Fibroblast of skin of left biceps (primary cell): ENCODE measurements at places on chromosomes 4 and X.

GRCh38 chr4:55121246-55121645 is 4.1 kb downstream of the KDR start:
- no peak for DNase-seq

GRCh38 chrX:14956813-14957582 is 83.8 kb downstream of the MOSPD2 start:
- no peak for DNase-seq

DNA sequence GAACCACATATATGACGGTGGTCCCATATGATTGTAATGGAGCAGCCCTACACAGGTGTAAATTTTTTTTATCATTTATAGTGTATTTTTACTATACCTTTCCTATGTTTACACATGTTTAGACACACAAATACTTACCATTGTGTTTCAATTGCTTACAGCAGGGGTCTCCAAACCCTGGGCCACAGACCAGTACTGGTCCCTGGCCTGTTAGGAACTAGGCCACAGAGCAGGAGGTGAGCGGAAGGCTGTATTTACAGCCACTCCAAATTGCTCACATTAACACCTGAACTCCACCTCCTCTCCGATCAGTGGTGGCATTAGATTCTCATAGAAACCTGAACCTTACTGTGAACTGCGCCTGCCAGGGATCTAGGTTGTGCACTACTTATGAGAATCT is 201.8 kb upstream of the NDST4 start:
- DNase-seq: no peak

DNA sequence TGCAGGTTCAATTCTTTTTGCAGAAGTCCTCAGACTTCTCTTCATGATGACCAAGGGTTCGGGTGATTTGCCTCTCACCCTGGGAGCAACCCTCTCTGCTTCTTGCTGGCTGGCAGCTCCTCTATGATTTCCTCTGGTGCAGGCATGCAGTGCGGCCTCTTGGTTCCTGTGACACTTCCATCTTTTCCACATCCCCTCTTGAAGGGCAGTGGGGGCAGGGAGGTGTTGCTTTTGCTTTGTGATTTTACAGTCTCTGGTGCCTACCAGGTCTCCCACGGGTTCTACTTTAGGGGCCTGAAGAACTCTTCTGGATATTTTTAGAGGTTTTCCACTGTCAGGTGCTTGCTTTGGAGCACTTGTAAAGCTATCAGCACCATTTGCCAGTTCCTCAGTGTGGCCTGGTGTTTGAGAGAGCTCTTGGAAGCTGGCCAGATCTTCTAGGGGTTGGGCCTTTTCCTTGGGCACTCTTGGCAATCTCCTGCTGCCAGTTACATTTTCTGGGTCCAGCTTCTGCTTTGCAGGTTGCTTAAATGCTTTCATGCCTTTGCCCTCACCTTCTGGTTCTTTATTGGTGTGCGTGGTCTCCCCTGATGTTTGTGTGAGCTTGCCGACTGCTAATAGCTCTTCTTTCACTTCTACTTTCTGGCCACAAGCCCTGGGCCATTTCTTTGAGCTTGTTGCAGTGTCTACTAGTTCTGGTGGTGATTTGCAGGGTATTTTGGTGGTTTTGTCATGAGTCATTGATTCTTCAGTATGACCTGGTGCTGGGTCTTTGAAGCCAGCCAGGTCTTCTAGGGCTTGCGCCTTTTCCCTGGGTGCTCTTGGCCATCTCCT is 11.5 kb upstream of the CHST7 start:
- no peak for DNase-seq

DNA sequence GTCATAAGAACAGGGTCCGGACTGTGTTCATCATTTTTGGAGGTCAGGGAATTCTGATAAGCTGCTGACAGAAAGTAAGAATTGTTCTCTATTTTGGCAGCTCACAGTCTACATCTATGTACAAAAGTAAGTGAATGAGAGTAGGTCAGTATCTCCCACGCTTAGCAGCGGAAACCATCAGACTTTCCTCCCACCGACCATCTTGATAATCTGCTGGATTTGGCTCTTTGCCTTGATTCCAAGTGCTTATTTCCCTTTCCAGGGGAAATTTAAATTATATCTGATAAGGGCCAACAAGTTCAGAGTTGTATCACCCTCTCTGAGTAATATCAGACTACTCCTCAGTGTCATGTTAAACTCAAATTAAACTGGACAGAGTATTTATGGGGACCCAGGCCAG is 118.0 kb downstream of the CAMK2D start:
- no peak for DNase-seq

- no peak for DNase-seq
Observed at GRCh38 chr4:30962939-30963338, 242.8 kb downstream of the PCDH7 start.

DNA sequence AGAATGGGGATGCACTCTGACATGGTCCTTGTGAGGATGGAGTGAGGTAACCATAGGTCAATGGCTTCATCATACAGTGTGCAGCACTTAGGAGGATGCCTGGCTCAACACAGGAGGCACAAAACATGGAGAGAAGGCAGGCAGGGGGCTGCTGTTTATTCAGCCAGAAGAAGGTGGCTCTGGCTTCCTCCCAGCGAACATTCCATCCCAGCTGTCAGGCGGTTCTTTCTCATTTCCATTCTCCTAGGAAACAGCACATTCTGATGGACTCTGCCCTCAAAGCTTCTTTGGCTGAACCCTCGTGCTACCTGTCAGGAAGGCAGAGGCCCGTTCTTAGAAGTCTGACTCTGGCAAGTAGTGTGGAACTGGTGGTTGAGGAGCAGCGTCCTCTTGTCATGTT is 18.6 kb downstream of the STK32B start:
- DNase-seq: no peak

- DNase-seq: no peak
Observed at GRCh38 chr4:157143369-157143768, 67.4 kb downstream of the GLRB start.

- no peak for DNase-seq
Observed at GRCh38 chr4:183969596-183969995, 64.5 kb downstream of the STOX2 start.

GRCh38 chr4:81523672-81524327 is 52.1 kb upstream of the RASGEF1B start:
- no peak for DNase-seq

GRCh38 chr4:23041501-23041900 is 348.8 kb downstream of the GBA3 start:
- no peak for DNase-seq

DNA sequence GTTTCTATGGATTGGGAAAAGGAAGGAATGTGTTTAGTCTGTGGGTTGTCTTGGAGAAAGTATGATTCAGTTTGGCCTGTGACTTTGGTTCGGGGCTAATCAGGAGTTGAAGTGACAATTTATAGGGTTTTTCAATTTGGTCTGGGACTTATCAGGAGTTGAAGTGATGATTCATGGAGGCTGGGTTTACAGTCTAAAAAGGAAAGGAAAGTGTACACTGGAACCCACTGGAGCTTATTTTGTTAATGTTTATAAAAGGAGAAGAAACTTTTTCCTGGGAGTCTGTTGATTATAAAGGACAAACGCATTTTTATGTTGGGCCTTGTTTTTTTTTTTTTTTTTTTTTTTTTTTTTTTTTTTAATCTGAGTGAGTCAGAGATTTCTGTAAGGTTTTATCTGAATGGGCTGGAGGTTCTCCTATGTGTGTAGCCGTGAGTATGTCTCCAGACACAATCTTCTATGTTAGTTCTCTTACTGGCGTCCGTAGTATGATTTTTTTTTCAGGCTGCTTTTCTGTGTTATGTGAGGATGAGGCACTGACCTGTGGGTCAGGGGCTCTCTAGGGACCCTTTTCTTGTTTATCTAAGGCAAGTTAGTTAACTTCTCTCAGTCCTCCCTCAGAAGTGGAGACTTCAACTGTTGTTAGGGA is 33.0 kb upstream of the RAB9B start:
- no peak for DNase-seq

DNA sequence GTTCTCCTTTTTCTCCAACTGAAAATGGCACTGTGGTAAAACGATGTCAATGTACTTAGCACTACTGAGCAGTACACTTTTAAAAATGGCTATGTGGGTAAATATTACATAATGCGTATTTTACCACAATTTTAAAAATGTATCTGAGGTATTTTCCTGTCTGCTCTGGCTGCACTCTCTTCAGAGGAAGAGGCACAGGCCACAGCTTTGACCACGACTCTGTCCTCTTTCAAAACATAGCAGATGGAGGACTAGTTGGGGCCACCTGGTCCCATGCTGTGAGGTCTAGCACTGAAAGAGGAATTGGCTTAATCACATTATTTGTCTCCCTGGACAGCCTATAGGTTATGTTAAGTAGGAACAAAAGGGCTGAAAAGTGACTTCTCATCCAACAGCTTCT is 5.2 kb downstream of the KCNE5 start:
- DNase-seq: no peak
